Activated CD4-positive, alpha-beta memory T cell treated with anti-CD3 and anti-CD28 coated beads, Interleukin-2, amount 10 ng/mL, durations not matched to agents 7 days and 5 days (primary cell): ENCODE measurements at places on chromosomes 12 and 14.

DNA sequence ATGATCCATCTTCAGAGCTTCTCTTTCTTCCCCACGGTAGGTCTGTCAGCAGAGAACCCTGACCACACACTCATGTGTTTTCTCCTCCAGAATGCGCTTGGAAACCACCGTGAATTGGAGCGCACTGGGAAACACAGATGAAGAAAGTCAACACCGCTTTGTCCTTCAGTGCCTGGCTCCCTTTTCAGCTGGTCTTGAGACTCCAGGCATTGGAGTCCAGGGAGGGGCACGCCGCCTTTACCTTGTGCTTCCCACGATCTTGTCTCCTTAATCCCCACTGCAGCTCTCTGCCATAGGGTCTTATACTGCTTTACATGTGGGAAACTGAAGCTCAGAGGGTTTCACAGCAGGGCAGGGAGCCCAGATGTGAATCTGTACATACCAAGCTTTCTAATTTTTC, 1.1 kb downstream of the FAM90A1 start:
- no peaks in the 10 kb centered on the region for H3K36me3 ChIP-seq
- H3K27ac ChIP-seq, result no peak overlapping the region
- H3K4me1 ChIP-seq, result peaks cover 16% of the 10 kb centered on the region
- DNase-seq, result no peak
- H3K4me3 ChIP-seq, result no peak overlapping the region
- no peaks in the 10 kb centered on the region for H3K27me3 ChIP-seq

DNA sequence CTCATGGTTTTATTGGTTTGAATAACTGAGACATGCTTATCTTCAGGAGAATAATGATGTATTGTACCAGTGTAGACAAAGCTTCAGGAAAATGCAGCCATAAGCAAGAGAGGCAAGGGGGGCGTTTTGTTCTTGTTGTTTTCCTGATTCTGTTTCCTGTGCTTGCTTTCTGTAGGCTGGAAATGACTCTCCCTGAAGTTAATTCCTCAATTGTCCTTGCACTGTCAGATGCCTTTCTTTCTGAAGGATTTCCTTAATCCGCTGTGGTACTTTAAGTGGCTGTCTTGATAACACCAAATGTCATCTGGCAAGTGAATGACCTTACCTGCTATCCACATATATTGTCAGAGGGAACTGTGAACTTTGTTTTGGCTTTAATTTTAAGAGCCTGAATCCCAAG, 220.0 kb downstream of the NEDD1 start:
- H3K27ac ChIP-seq, result no peak overlapping the region
- no peaks in the 10 kb centered on the region for H3K27me3 ChIP-seq
- DNase-seq, result no peak

DNA sequence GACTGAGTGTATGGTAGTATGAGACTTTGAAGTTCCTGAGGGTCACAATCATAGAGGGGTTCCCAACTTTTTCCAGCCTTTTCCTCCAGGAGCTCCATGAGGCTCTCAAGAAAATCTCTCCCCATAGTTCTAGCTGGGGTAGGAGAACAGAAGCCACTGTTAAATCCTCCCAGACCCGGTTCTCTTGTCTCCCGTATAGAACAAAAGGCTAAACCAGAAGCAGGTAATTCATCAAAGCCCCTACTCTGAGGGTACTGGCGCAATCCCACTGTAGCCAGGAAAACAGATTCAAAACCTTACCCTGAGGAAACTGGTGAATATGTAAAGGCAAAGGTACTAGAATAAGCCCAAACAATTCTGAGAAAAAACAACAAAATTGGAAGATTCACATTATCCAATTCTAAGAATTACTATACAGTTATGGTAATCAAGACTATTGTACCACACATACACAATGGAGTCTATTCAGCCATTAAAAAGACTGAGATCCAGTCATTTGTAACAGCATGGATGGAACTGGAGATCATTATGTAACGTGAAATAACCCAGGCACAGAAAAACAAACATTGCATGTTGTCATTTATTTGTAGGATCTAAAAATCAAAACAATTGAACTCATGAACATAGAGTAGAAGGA, 20.5 kb downstream of the OR8S1 start:
- DNase-seq, result no peak
- H3K36me3 ChIP-seq, result no peaks in the 10 kb centered on the region
- no peak overlapping the region for H3K4me3 ChIP-seq
- peaks cover 23% of the 10 kb centered on the region for H3K27me3 ChIP-seq

DNA sequence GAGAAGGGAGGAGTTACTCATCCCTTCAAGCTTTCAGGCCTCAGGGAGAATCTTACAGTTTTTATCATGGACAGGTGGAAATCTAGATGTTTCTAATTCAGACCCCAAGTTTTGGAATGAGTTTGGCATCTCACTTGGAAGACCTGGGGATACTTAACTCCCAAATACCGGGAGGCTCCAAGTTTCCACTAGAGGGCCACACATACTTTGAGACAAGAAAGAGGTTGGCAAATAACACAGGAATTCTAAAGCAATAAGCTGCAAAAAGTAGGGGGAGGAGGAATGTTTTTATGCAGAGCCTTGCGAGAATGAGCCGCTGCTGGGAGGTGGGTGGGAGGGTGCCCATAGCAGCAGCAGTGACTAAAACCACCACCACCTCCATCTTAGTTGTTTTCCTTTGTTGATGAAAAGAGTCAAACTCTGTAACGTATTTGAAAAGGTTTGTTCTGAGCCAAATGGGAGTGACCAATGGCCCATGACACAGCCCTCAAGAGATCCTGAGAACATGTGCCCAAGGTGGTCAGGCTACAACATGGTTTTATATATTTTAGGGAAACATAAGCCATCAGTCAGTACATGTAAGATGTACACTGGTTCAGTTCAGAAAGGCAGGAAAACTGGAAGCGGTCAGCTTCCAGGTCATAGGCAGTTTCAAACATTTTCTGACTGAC, 34.2 kb upstream of the RNASE1 start:
- no peak for DNase-seq
- no peak overlapping the region for H3K4me3 ChIP-seq
- H3K36me3 ChIP-seq, result no peaks in the 10 kb centered on the region
- no peaks in the 10 kb centered on the region for H3K27me3 ChIP-seq

GRCh38 chr12:108939594-108939993, 59.7 kb downstream of the DAO start:
- no peaks in the 10 kb centered on the region for H3K36me3 ChIP-seq
- no peak overlapping the region for H3K27ac ChIP-seq

DNA sequence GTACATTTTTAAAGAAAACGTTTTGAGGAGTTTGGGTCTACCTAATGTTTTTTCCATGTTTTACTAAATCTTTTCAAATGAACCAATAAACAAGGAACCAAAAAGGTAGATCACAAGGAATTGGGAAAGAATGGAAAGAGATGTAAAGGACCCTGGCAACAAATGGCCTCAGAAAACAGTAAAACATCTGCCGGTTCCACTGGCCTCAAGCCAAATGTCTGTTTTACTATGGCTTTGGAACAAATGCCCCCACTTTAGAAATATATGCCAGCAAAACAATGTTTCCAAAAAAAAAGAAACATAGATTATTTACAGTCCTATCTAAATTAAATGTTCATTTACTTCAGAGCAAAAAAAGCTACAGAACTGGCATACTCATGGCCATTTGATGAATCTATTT, 3.0 kb downstream of the TRMT5 start:
- peaks cover 22% of the 10 kb centered on the region for H3K36me3 ChIP-seq
- no peak for DNase-seq
- H3K27ac ChIP-seq, result no peak overlapping the region
- no peak overlapping the region for H3K4me3 ChIP-seq
- peaks cover 22% of the 10 kb centered on the region for H3K4me1 ChIP-seq

DNA sequence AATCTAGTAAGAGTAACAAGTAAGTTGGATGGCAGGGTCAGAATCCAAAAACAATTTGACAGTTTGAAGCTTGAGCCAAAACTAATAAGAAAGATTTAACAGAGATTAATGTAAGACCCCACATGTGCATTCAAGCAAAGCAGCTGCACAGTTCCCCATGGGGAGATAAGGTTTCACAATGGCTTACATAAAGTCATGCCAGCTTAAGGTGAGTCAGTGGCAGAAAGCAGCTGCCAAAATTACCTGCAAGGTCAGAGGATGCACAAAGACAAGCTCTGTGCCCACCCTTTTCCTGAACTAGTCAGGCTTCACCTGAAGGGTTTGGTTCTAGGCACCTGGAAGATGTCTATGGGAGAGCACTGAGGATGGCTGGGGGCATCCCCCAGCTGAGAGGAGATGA, 36.6 kb upstream of the KRT77 start:
- no peak overlapping the region for H3K27ac ChIP-seq
- DNase-seq, result no peak
- no peaks in the 10 kb centered on the region for H3K4me1 ChIP-seq

DNA sequence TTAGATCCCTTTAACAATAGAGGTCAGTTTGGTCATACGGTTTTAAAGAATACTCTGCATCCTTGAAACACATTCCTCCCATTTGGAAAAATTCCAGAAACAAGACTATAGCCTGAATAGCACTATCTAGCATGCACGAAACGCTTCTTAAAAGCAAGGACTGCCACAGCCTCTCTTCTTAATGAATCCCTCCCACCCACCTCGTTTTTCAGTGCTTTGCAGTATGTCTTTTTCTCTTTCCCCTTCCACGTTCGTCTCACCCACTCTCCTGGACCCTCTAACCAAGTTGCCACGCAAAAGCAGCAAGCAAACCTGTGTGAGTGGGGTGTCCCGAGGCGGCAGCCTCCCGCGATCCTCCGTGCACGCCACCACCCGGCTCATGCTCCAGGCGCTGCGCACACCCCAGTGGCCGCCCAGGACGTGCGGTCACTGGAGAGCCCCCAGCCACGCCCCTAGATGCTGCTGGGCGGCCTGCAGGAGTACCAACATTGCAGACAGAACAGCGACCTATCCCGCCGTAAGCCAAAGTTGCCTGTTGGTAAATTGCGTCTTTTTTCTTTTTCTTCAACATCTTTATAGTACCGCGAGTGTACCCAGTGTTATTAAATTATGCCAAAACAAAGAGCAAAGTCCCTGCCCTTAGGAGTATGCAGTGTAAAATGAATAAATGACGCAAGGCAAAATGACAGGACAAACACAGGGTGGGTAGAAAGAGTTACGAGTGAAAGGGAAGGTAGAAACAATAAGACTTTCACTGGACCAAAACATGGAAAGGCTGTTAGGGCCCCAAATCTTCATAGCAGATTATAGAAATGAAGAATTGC, at the start of gene SLC38A4:
Gene SLC38A4, minus strand, starts transcription at position 407 of the 824 bp plus-strand sequence. CDS start 32,926 bp downstream, outside the sequence.
- H3K27me3 ChIP-seq, result peaks cover 57% of the 10 kb centered on the region
- H3K4me1 ChIP-seq, result peaks cover 1% of the 10 kb centered on the region
- H3K27ac ChIP-seq, result no peak within 1 kb of the TSS

GRCh38 chr14:72270147-72270727, 338.0 kb downstream of the RGS6 start:
- no peaks in the 10 kb centered on the region for H3K36me3 ChIP-seq
- no peaks in the 10 kb centered on the region for H3K4me1 ChIP-seq
- H3K27me3 ChIP-seq, result peaks cover 10% of the 10 kb centered on the region
- no peak for DNase-seq

DNA sequence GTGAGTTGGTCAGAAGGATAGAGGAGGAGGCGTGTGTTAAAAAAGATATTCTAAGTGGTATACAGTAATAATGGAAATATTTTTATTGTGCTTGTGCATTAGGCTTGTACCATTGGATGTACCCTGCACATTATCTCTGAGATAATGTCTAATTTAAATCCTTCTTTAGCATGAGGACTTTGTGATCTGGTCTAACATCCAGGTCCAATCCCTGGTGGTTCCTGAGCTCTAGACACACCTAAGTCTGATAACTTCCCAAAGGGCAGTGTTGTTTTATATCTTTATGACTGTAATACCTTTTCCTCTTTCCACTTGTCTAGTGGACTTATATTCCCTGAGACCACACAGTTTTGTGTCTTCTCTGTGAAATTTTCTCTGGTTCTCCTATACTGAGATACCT, 20.6 kb downstream of the PRPF39 start:
- H3K36me3 ChIP-seq, result peaks cover 69% of the 10 kb centered on the region
- DNase-seq, result no peak
- no peak overlapping the region for H3K4me3 ChIP-seq
- H3K27ac ChIP-seq, result no peak overlapping the region
- no peaks in the 10 kb centered on the region for H3K4me1 ChIP-seq
- no peaks in the 10 kb centered on the region for H3K27me3 ChIP-seq

GRCh38 chr12:20555771-20556170, 139.4 kb upstream of the SLCO1C1 start:
- H3K4me3 ChIP-seq, result no peak overlapping the region
- H3K4me1 ChIP-seq, result no peaks in the 10 kb centered on the region
- no peaks in the 10 kb centered on the region for H3K36me3 ChIP-seq
- no peak overlapping the region for H3K27ac ChIP-seq
- no peak for DNase-seq

DNA sequence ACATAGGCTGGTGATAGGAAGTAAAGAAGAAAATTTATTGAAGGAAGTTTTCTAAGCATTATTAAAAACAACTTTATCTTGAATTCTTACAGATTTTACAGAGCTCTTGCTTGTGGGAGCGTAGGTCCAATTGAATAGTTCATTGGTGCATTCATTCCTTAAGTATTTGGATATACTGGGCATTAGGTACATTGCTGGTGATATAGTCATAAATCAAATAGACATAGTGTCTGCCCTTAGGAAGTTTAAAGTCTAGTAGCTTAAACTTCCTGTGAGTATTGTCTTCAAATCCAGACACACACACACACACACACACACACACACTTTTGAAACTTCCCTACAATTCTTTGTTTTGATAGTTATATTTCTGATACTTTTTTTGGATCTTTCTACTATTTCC, 226.7 kb downstream of the FUT8 start:
- H3K4me3 ChIP-seq, result no peak overlapping the region
- H3K4me1 ChIP-seq, result peaks cover 40% of the 10 kb centered on the region
- no peaks in the 10 kb centered on the region for H3K27me3 ChIP-seq
- H3K36me3 ChIP-seq, result peaks cover 46% of the 10 kb centered on the region

GRCh38 chr12:44846826-44847225, 29.3 kb downstream of the NELL2 start:
- DNase-seq, result no peak
- H3K4me3 ChIP-seq, result no peak overlapping the region
- H3K27ac ChIP-seq, result peak overlapping the region; percentile 65
- H3K4me1 ChIP-seq, result peaks cover 65% of the 10 kb centered on the region
- peaks cover 2% of the 10 kb centered on the region for H3K36me3 ChIP-seq

DNA sequence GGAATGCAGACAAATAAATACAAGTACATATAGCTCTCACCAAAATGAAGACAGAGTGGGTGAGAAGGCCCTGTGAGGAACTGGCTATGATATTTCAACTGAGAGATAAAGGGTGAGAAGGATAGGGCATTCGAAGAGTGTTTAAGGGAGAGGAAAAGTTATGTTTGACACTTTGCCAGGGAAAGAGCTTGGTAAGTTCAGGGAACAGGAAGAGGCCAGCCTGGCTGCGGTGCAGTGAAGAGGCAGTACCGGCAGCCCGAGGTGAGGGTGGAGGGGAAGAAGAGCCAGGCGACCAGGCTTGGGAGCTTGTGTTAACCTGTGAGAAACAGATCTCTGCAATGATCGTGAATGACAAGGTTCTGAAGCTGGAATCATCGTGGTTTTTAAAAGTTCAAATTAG, 84.7 kb upstream of the RFX4 start:
- no peak overlapping the region for H3K27ac ChIP-seq
- no peaks in the 10 kb centered on the region for H3K27me3 ChIP-seq
- H3K36me3 ChIP-seq, result peaks cover 5% of the 10 kb centered on the region
- H3K4me3 ChIP-seq, result no peak overlapping the region

GRCh38 chr12:112738531-112738930, 53.0 kb upstream of the RPH3A start:
- peaks cover 5% of the 10 kb centered on the region for H3K27me3 ChIP-seq
- no peak for DNase-seq
- no peaks in the 10 kb centered on the region for H3K36me3 ChIP-seq
- no peak overlapping the region for H3K4me3 ChIP-seq
